ENCODE measurements at places on chromosomes 5 and 9.

GRCh38 chr5:14870337-14871213 lies 1.0 kb downstream of the ANKH start:
- DNase-seq = peak; percentile 35

DNA sequence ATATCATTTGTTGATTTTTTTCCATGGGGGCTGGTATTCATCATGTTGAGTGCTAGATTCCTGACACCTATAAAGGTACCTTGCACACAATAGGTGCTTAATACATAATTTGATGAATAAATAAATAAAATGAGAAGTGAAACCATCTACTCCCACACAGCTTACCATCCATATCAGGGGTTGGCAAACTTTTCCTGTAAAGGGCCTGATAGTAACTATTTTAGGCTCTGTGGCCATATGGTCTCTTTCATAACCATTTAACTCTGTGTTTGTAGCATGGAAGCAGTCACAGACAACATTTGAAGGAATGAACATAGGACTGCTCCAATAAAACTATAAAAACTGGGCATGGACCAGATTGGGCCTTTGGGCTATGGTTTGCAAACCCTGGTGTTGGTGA lies 100.3 kb downstream of the GCNT1 start:
- DNase-seq = no peak

DNA sequence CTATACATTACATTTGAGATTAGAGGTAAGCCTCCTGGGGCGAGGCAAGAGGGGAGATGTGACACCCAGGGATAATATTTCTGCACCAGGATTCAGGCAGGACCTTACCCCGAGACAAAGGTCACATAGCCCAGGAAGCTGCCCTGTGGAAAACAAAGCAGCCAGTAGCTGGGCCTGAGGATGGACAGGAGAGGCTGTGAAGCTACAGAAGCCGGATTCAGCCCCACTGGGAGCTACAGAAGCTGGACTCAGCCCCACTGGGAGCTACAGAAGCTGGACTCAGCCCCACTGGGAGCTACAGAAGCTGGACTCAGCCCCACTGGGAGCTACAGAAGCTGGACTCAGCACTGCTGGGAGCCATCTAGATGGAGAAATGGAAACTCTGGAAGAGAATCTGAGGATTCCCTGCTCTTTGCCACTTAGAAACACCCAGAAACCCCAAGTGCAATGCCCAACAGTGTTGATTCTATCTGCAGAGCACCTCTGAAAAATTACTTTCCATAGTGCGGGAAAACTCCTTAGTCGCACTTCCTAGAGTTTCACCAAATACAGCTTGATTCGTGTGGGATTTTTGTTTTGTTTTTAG lies 46.5 kb upstream of the ZFR start:
- DNase-seq = no peak

- no peak for DNase-seq
Measured at GRCh38 chr5:73088026-73088425, 32.3 kb upstream of the TMEM171 start.

Data from CD4-positive, alpha-beta T cell treated with Interleukin-6 for 4 hours (primary cell).